Mammary epithelial cell (primary cell): ENCODE measurements at places on chromosomes 5 and 9. TPM values are rescaled to one million over a fixed set of nuclear protein-coding genes. Genes with fewer than 3 reads are reported as not detected.

TMEM167A gene
- polyA plus RNA-seq = 23.6 TPM

PAX5 gene
- polyA plus RNA-seq = not detected

CARD9 gene
- 0.14 TPM for polyA plus RNA-seq

NR2F1 gene
- polyA plus RNA-seq = 7.8 TPM

SLC34A1 gene
- 0.02 TPM for polyA plus RNA-seq

ARL14EPL gene
- polyA plus RNA-seq = not detected

PTPDC1 gene
- 4.1 TPM for polyA plus RNA-seq

PDCD1LG2 gene
- polyA plus RNA-seq = 7.8 TPM

RGS14 gene
- polyA plus RNA-seq = 8.1 TPM

CSF2 gene
- polyA plus RNA-seq = 7.2 TPM

PCDHB2 gene
- polyA plus RNA-seq = 2.9 TPM

INSYN2B gene
- polyA plus RNA-seq = 13.1 TPM

PFDN1 gene
- polyA plus RNA-seq = 92.4 TPM

TLN1 gene
- polyA plus RNA-seq = 128 TPM

MEGF9 gene
- polyA plus RNA-seq = 4.8 TPM

PCDHGA9 gene
- polyA plus RNA-seq = 0.25 TPM

GRCh38 chr5:137622850-137623249 lies 113.0 kb downstream of the KLHL3 start:
- peak; percentile 67 for DNase-seq

- peak; percentile 3 for DNase-seq
These were observed 32.4 kb downstream of the NNT start for GRCh38 chr5:43635374-43635773.

- no peak for DNase-seq
These were observed 308.0 kb upstream of the IRX2 start for GRCh38 chr5:3059488-3059887.

DNA sequence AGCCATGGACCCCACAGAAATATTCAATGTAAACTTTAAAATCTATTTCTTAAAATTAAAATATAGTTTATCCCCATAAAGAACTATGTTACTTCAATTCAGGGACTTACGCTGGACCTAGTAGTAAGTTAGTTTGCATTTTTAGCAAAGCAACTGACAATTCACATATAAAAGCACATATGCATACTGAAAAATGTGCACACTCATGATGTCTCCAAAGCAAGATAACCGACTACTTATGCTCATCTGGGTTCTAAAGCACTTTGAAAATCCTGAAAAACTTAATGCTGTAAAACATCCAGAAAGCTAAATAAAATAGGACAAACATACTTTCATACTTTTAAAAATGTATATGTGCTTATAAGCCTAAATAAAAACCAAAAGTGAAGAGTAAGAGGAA lies 264.4 kb upstream of the GAS1 start:
- no peak for DNase-seq

- DNase-seq = peak; percentile 48
These were observed 404.6 kb upstream of the C9orf72 start for GRCh38 chr9:27977931-27978330.

- peak; percentile 57 for DNase-seq
These were observed 147.3 kb downstream of the TTLL11 start for GRCh38 chr9:121945849-121946248.

- no peak for DNase-seq
These were observed 142.0 kb downstream of the RORB start for GRCh38 chr9:74639112-74639511.

GRCh38 chr9:89427621-89428221 lies 70.2 kb downstream of the SEMA4D start:
- DNase-seq = no peak

GRCh38 chr5:75566710-75567309 lies 44.4 kb upstream of the ANKDD1B start:
- peak; percentile 82 for DNase-seq

GRCh38 chr9:107390778-107391177 lies 98.8 kb downstream of the KLF4 start:
- no peak for DNase-seq

DNA sequence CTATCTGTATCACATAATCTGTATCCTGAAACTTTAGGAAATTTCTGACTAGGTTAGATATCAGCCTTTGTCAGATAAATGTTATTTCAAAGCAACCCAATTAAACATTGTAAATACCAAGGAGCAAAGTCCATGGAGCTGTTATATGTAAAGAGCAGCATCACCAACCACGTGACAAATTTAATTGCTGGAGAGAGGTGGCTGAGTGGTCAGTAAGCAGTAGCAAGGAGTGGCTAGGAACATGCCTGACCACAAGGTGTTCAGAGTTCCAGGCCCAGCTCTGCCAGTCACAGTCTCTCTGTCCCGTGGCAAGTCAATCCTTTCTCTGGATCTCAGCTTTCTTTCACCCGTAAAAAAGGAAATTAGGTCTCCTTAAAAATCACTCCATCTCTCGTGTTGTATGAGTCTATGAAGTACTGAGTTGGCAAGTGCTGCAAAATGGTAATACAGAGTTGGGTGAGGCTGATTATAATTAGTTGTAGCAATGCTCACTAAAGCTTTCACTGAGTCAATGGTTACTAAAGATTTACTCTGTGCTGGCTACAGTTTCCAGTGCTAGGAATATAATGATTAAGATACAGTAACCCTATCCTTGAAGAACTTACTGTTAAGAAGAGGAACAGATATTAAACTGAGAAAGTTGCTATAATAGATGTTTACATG lies 166.1 kb downstream of the GNAQ start:
- no peak for DNase-seq

GRCh38 chr9:19788614-19789271 lies at the start of gene SLC24A2:
Gene SLC24A2 (minus strand): TSS chr9:19789037.
- DNase-seq = peak; percentile 27

GRCh38 chr9:27085456-27085855 lies 23.6 kb upstream of the TEK start:
- DNase-seq = no peak

DNA sequence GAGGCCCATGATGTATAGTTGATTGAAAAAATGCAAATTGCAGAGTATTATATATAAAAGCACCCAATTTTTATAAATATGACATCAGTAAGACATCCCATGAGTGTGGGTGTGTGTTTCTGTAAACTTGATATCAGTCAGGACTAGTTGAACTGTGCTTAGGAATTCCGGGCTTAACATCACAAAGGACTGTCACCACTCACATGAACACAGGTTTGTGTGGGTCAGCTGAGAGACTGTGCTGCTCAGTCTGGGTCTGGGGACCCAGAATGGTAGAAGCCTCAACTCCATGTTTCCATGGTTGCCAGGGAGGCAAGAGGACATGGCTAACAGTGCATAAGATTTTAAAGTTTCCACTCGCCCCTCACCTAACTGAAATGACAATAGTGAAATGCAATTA lies 120.3 kb downstream of the ADCY2 start:
- DNase-seq = no peak

- DNase-seq = no peak
These were observed 154.3 kb upstream of the ZNF618 start for GRCh38 chr9:113721856-113722255.

GRCh38 chr5:1174122-1174936 lies 27.1 kb upstream of the SLC6A19 start:
- peak; percentile 57 for DNase-seq

DNA sequence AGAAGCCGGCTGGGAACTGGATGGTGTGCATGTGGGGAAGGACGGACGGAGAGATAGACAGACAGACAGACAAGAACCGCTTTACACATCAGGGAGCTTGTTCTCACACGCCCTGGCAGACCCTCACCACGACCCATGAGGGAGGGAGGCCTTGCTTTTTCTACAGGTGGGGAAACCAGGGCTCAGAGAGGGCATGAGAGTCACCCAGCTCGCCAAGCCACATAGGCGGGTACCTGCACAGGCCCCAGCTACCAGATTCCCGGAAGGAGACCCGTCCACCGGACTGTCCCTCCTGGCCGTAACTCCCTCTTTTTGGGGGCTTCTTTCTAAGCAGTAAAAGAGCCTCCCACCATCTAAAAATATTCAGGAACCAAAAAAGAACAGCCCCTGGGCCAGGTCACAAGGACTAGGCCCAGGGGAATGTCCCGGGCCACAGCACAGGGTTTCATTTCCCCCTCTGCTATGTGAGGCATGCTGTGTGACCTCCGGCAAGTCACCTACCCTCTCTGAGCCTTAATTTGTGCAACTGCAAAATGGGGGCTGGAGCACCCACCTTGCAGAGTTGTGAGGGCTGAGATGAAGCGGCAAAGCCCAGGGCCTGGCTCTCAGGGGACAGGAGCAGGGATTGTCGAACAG lies 84.4 kb upstream of the SARDH start:
- no peak for DNase-seq

DNA sequence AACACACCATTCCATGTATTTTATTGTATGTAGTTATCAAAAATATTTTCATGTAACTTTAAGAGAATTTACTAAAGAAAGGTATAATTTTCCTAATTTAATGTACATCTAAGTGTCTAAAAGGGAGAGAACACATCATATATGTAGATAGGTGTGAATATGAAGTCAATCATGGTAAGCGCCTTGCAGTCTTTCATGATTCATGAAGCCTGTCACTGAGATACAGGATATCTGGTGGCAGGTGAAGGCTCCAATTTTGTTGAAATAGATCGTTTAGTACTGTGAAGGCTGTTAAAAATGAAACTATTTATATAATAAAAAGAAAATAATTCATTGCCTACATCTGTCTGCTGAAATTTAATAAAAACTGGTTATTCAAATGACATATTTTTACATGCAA lies 15.5 kb upstream of the RGMB start:
- DNase-seq = no peak

- peak; percentile 93 for DNase-seq
These were observed 70.2 kb upstream of the ELL2 start for GRCh38 chr5:96031811-96032261.

DNA sequence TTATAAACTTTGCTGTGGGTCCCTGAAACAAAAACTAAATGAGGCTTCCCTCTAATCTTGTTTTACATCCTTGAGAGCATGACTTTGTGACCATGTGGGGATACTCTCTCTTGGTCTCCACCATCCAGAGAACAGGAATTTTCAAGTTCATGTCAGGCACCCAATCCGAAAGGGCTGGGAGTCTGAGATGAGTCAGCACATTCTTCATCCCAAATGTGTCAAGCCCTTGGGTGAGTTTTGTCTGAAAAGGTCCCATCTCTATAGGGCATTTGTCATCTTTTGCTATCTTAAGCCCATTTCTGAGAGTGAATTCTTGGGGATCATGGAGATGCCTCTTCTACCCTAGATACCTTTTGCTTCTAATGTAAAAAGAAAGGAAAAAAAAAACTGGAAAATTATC lies 26.9 kb upstream of the RAPGEF6 start:
- DNase-seq = no peak

DNA sequence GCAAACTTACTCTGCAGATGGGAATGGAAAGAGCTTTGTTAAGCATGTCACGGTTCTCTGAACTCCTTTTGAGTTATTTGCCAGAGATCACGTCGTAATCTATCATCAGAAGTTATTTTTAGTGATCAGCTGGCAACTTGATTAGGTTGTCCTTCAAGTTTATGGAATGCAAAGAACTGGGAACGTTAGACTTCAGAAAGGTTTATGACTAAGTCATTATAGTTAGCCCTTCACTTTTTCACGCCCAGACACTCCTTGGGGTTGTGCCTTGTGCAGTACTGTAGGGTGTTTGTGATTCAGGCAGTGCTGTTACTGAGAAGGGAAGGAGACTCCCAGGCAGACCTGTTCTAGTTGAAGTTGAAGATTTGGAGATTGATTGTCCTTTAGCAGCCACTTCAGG lies 26.8 kb upstream of the PHF2 start:
- no peak for DNase-seq

DNA sequence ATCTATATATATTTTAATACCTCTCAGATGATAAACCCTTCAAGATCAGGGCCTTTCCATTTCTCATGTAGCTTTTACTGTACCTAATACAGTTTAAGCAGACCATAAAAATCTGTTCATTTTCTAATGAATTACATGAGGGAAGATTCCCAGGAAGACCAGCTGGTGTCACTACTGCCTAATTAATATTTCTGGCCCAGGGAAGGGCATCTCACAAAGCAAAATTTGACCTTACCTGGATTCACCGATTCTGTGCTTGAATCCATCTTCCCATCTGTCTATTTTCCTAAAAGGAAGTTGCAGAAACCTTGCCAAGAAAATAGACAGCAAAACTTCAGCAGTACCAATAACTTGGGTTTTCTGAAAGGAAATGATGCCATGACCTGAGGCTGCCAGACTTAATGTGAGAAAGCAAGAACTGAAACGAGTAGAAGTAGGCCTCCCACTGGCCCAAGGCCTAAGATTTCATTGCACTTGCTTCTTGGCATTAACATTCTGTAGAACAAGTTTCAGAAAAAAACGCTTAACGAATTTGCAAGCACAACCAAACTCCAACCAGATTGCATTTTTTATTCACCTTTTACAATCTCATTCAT lies 83.0 kb upstream of the GLIS3 start:
- DNase-seq = peak; percentile 14

DNA sequence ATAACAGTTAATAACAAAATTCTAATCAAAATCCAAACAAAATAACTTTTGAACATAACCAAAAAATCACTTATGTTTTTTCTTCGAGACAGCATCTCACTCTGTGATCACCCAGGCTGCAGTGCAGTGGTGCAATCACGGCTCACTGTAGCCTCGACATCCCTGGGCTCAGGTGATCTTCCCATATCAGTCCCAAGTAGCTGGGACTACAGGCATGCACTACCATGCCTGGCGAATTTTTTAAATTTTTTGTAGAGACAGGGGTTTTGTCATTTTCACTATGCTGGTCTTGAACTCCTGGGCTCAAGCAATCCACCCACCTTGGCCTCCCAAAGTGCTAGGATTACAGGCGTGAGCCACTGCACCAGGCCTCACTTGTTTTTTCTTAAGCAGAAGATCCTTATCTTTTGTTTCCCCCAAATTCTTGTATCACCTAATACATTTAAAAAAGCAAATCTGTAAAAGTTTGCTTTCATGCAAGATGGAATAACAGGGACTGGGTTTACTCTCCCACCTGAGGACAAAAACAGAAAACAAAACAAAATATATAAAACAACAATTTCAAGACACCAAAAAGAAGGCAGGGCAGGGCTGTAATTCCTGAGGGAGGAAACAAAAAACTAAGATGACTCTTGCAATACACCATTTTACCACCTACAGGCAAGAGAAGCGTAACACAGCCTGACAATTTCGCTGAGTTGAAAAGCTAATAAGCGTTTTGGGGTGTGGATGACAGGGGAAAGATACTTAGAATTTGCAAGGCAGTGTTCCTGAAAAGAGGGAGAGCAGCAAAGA lies 71.4 kb downstream of the RAPGEF6 start:
- DNase-seq = no peak

DNA sequence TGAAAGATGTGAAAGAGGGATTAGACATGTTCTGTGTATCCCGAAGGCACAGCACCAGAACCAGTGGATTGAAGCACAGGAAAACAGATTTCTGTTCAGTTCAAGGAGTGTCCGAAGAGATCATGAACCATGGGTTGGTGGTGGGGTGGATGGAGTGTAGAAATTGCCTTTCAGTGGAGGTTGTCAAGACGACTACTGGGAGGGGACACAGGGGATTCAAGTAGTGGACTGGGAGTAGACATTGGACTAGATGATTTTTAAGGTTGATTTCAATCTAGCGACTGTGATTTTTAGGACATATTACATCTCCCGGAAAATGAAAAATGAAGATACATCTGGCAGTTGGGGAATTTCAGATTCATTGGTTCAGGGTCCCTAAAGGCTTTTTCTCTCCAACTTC lies 35.9 kb upstream of the TNFAIP8 start:
- no peak for DNase-seq

- DNase-seq = no peak
These were observed 10.3 kb downstream of the WHRN start for GRCh38 chr9:114494776-114495569.
